ENCODE measurements at places on chromosomes 2 and 18. TPM values are rescaled to one million over a fixed set of nuclear protein-coding genes. Genes with fewer than 3 reads are reported as not detected.

The CERKL gene
- 6.2 TPM for total RNA-seq

The CXCR1 gene
- total RNA-seq = not detected

The IWS1 gene
- total RNA-seq = 40.4 TPM

The CCDC141 gene
- 3.5 TPM for total RNA-seq

Measured in diencephalon (tissue), 1 donor.